T follicular helper cell (primary cell): ENCODE measurements at places on chromosomes 7 and 10.

DNA sequence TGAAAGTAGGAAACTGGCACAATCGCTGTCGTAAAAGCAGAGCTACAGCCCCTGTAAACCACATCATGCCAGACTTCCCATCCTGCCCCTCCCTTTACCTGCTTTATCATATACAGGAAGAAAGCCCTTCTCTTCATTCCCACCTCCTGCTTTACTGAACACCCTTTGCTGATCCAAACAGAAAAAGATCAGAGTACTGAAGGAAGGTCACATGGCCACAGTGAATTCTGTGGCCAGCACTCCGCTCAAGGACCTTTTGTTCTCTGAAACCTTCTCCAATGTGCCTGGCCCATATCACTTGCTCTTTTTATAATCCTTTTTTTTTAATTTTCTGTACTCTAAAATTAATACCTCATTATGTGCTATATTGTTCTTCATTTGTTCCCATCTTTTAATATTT, 108.8 kb upstream of the LRGUK start:
- DNase-seq: no peak

- DNase-seq: peak; percentile 30
Observed at GRCh38 chr7:107463139-107464078, 6.4 kb upstream of the GPR22 start.

DNA sequence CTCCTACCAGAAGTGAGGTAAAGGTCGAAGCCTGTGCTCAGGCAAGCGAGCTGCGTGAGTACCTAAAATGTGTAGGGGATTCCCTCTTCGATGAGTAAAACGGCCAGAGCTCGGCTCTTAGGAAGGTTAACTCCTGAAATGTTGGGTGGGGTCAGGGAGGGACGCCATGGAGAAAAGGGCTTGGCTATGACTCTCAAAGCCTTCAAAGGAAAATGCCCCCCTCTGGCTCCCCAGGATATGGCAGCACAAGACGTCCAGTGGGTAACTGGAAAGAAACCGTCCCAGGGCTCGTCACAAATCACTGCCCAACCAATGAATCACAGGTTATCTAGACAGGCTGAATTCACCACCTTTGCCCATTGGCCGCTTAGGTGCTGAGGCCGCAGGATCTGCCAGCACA, 58.0 kb downstream of the CALML3 start:
- no peak for DNase-seq

DNA sequence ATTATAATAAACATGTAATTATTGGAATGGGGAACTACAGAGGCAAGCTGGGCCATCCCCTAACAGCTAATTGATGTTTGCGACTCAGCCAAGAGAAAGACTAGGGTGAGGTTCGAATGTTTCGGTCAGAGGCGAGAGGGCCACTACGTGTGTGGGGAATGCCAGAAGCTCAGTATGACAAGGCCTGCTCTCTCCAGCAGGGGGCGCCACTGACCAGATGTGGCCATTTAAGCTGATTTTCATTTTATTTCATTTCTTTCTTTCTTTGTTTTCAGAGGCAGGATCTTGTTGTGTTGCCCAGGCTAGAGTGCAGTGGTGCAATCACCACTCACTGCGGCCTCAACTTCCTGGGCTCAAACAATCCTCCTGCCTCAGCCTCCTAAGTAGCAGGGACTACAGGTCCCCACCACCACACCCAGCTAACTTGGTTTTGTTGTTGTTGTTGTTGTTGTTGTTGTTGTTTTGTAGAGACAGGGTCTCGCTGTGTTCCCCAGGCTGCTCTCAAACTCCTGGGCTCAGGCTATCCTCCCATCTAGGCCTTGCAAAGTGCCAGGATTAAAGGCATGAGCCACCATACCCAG, 38.1 kb downstream of the TMEM130 start:
- peak; percentile 6 for DNase-seq

- DNase-seq: no peak
Observed at GRCh38 chr10:6140141-6140841, 51.5 kb downstream of the RBM17 start.

DNA sequence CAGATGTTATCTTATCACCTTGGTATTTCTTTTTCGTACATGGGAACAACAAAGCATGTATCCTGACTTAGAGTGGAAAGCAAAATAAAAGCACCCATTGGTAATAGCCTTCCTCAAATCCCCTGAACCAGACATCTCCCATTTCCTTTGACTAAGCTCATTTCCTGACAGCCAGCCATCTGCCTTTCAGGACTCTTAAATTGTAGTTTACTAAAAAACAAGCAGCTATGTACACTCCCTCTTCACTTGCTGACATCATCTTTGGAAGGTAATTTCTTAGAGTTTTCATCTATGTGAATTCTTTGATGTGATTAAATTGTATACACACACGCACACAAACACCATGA, 40.7 kb downstream of the ARL4A start:
- DNase-seq: no peak

DNA sequence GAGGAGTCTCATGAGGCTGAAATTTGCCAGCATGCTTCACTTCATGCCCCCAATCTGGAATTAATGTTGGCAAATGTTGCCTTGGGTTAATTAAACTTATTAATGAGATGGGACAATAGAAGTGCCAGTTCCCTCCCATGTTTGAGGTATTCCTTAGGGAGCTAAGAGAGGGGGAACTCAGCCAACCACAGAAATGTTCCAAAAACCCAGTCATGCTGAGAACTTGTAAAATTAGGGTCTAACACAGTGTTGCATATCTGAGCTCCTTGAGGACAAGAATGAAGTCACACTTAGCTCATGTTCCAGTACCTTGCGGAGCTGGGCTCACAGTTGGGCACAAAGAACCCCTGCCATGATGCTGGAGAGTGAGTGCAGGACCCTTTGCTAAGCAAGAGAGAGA, 89.4 kb downstream of the OAT start:
- DNase-seq: no peak

DNA sequence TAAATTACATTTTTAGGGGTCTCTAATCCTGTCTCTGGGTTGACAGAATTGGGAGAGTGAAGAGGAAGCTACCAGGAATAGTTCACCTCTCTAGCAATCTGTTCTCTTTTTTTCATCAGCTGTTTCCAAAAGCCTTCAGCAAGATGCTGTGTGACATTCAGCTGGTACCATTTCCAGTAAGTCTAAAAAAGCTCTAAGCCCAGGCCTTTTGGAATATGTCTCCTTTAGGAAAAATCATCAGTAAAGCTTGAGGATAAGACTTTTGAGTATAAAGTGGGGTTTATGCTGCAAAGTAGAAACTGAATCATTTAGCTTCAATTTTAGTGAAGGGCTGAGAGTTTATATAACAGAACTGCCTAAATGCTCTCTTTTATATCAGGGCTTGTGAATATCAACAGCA, 81.5 kb downstream of the CCNY start:
- DNase-seq: no peak

DNA sequence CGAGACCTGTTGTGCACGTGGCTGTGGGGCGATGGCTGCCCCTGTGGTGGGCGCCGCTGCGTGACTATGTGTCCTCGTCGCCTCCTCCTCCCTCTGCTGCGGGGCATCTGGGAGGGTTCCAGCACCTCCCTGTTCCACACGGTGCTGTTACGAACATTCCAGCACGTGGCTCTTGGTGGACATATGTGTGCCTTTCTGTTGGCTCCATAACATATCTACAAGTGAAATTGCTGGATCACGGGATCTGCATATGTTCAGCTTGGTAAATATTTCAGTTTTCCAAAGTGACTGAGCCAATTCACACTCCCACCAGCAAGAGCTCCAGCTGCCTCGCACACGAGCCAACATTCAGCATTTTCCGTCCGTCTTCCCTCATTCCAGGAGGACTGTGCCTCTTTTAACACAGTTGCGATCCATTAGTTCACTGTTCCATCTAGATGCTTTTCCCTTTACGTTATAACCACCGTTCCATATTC, 25.1 kb downstream of the SNX8 start:
- no peak for DNase-seq

DNA sequence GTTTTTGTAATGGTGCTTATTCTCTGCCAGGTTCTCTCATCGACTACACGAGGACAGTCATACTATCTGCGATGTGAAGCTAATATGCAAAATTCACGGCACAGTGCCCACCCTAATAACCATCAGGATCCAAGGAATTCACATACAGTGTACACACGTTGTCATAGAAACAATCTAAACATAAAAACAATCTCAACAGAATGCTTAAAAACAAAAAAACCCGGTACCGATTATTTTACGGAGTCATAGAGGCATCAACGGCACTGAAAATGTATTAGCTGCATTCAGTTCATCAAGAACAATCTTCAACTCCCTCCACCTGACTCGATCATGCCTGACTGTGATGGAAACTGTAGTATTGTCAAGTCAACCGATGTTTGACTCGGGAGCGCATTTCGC, 628 bp downstream of the MRPS33 start:
- DNase-seq: no peak

GRCh38 chr7:23410446-23411183, 59.7 kb downstream of the IGF2BP3 start:
- DNase-seq: no peak

GRCh38 chr10:126171555-126171954, 216.7 kb downstream of the ADAM12 start:
- DNase-seq: no peak

GRCh38 chr10:11120711-11121110, 103.0 kb downstream of the CELF2 start:
- DNase-seq: no peak

- DNase-seq: no peak
Observed at GRCh38 chr7:39051707-39052106, 74.0 kb downstream of the POU6F2 start.

DNA sequence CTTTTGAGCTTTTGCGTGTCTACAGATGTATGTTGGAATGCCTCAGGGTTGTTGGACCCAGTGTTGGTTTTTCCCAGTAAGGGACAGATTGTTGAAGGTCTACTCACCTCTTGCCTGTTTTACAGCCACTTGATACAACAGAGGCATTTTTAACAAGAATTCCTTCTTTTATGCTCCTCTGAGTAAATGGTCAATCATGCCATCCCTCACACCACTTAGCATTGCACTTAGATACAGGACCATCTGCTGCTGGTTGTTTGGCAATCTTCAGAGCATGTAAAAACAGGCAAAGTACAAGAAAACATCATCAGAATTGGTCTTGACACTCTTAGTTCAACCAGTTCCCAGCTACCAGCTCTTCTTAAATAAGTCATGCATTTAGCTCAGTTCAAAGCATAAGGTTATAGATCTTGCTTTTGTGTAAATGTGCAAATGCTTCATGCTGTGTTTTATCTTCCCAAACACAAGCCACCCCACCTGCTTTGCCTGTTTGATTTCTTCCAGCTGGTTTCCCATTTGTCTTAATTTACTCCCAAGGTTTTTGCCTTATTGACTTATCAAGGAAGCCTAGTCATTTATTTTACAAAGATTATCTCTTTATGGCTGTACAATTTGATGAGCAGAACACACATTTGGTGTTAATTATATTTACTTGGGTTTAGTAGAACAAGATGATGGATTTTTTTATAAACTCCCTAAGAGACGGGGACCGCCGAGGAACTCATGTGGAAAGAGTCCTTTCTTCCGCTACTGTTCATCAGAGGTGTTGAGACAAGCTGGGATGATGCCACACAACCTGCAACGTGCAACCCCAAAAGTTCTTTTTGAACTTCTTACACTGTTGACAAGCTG, 136.6 kb downstream of the AHR start:
- no peak for DNase-seq

DNA sequence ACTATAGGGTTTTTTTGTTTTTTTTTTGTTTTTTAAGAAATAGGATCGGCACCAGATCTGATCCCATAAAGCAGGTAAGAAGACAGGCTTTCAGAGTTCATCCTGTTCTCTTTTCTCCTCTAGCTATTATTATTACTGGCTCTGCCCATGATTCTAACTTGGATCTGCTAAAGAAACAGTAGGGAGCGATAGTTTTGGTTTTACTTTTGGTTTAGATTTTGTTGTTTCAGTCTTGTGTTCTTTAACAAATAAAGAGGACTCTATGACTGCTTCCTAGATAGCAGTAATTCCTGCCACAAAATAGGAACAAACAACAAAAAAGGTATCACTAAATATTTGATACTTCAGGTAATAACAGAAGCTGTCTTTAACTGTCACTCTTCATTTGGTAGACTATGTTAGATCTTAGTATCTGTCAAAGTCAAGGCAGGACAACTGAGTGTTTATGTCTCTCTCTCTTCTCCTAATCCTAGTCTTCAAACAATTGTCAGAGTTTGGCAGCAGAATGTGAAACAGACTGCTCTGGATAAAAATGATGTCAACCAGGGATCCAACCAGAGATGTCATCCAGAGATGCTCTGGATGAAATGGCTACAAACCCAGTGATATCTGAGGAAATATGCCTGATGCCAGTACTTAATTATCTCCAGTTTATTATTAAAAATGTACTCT, 99.8 kb downstream of the KMT2C start:
- no peak for DNase-seq

DNA sequence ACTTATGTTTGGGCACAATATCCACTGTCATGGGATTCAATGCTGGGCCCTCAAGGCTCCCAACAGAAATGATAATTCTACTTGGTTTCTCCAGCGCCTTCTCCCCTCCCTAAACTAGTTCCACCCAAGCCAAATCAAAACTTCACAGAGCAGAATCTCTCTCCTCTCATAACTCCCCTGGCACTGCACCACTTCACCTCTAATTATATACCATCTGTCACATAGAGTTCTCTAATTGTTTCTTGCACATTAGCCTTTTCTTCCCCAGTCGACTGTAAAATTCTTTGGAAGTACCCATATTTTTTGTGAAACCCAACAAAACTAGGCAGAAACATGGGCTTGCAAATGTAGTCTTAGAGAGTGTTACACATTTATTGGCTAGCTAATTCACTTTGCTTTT, 8.1 kb downstream of the SGMS1 start:
- no peak for DNase-seq

DNA sequence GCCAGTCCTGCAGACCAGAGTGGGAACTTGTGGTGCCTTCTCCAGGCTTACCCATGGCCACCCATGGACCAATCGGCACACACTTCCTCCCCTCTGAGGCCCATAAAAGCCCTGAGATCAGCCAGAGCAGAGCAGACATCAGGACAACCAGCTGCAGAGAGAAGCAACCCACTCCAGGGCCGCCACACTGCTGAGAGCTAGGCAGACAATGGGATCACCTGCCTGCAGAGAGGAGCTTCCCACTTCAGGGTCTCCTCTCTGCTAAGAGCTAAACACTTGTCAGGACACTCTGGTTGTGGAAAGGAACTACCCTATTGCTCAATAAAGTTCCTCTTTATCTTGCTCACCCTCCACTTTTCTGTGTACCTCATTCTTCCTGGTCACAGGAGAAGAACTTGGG, 34.0 kb downstream of the C7orf25 start:
- DNase-seq: no peak

GRCh38 chr10:132010483-132010882, 28.8 kb upstream of the BNIP3 start:
- no peak for DNase-seq
